G401 (cell line): ENCODE measurements at places on chromosomes 4 and X. TPM values are rescaled to one million over a fixed set of nuclear protein-coding genes. Genes with fewer than 3 reads are reported as not detected.
A peak's percentile ranks its signal among the peaks of the same experiment; 100 is the strongest.

TRMT10A gene
- total RNA-seq, result 4.4 and 8.4 TPM in 2 replicates

DNA sequence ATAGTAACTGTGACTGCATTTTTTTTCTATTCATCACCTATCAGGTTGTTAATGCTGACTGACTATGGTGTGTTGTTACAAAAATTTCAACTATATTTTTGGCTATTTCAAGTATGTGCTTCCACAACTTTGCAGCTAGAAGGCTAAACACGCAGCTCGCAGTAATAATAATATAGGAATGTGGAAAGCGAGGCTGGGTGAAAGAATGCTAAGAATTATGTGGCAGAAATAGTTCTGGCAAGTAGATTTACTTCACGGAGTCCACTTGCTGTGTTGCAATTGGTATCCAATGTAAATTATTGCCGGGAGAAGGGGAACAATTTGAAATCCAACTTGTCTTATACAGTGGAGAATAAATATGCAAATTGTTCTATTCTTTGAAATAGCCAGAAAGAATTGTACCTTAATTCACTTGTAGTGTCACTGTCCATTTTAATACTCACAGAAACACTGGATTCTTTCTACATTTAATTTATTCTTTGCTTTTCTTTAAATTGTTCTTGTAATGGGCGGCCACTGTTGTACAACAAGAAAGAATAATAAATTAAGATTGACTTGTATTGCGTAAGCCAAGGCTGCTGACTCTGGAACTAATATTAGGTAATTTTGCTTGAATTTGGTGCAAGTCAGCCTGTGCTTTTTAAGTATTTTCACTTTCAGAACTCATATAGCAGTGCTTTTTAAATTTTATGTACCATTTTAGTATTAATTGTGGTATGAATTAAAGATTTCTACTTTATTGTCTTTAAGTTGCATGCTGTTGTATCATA is 154.9 kb downstream of the FRMPD4 start:
- no peak for DNase-seq

DNA sequence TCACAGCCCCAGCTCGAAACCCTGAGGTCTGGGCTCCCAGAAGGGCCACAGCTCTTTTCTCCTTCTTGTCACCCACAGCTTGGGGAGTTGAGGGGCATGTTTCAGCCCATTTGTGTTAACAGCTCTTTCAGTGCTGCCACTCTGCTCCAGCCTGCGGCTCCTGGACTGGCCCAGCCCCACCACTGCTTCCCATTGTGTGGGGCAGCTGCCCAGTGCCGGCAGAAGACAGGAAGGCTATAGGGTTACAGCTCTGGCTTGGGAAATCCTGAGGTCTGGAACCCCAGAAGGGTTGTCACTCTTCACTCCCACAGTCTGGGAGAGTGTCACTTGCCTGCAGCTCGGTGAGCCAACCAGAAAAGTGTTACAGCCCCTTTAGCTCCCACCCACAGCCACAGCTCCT is 7.0 kb upstream of the HNRNPD start:
- DNase-seq, result no peak

DNA sequence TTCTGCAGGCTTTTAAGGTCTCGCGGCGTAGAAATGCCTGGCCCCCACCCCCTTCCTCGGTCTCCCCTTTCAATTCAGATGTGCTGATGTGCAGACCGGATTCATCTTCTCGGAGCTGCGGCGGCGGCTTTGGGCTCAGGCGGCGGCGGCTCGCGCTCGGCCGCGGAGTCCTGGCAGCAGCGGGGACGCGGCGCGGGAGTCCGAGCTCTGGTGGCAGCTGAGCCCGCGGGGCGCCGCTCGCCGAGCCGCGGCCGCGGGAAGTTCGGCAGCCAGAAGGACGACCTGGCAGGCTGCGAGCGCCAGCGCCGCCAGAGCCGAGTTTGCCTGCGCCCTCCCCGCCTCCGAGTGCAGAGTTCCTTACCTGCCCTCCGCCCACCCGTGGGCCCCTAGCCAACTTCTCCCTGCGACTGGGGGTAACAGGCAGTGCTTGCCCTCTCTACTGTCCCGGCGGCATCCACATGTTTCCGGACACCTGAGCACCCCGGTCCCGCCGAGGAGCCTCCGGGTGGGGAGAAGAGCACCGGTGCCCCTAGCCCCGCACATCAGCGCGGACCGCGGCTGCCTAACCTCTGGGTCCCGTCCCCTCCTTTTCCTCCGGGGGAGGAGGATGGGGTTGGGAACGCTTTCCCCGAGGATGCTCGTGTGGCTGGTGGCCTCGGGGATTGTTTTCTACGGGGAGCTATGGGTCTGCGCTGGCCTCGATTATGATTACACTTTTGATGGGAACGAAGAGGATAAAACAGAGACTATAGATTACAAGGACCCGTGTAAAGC is 448 bp downstream of the TLL1 start:
- peak; percentile 79 for DNase-seq

DNA sequence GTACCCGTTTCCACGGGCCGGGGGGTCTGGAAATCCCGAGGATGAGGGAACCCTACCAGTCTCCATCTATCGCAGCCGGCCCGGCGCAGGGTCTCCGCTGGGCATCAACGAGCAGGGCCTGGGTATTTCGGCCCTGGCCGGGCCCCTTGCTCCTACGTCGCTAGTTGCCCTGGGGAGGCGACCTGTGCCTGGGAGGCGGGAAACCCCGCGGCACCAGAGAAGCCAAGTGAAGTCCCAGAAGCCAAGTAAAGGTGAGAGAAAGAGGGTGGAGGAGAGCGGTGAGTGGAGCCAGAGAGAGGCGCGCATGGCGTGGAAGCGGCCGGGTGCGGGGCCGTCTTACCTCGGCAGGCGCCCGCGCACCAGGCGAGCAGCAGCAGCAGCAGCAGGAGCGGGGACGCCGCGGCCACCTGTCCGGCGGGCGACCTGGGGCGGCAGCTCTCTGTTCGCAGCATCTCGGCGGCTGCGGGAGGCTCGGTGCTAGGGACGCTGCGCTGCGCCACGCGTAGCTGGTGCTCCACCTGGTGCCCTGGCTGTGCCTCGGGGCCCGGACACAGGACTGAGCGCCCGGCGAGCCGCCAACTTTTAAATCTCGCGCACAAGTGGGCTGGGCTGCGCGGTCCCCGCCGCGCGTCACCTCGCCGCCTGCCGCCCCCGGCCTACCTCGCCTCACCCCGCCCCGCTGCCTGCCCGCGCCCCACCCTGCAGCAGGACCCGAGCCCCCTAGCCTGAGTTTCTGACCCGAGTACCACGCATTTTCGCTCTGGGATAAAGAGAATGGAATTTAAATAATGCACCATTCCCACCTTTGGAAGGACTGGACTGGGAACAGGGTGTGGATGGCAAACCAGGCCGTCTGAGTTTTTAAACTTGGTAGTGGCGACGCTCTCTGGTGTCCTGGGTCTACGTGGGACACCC is at the start of gene NMU:
TSS of gene NMU (minus strand) at position 558 of the 915 bp plus-strand sequence. CDS start at position 452, 106 bp downstream.
- DNase-seq, result peak; percentile 1

- DNase-seq, result peak; percentile 72
These were observed 199.8 kb upstream of the GATB start for GRCh38 chr4:151960449-151961230.
